HT1080 (cell line): ENCODE measurements at places on chromosomes 7 and 10. TPM values are rescaled to one million over a fixed set of nuclear protein-coding genes. Genes with fewer than 3 reads are reported as not detected.

The LIPK gene
- not detected in 2 replicates for total RNA-seq

The COMMD3 gene
- total RNA-seq: 60.6 and 68.4 TPM in 2 replicates

- DNase-seq: no peak
Measured at GRCh38 chr7:155769701-155770100, 42.6 kb downstream of the SHH start.

The GFRA1 gene
- total RNA-seq: not detected in 2 replicates

DNA sequence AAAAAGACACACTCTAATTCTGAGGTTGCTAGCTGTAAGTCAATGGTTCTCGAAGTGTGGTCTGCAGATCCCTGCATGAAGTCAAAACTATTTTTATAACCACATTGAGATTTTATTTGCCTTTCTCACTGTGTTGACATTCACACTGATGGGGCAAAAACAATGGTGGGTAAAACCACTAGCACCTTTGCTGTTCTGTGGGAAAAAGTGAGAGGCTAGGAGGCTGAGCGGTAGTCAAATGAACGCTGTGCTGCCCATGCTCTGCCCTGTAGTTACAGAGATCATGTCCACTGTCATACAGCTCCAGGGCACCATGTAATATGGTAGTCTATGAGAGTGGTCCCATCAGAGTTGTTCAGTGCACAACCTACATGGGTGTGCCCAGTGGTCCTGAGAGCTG lies 21.6 kb upstream of the PDCD4 start:
- no peak for DNase-seq

- DNase-seq: no peak
Measured at GRCh38 chr7:74074770-74075169, 8.8 kb upstream of the LIMK1 start.

DNA sequence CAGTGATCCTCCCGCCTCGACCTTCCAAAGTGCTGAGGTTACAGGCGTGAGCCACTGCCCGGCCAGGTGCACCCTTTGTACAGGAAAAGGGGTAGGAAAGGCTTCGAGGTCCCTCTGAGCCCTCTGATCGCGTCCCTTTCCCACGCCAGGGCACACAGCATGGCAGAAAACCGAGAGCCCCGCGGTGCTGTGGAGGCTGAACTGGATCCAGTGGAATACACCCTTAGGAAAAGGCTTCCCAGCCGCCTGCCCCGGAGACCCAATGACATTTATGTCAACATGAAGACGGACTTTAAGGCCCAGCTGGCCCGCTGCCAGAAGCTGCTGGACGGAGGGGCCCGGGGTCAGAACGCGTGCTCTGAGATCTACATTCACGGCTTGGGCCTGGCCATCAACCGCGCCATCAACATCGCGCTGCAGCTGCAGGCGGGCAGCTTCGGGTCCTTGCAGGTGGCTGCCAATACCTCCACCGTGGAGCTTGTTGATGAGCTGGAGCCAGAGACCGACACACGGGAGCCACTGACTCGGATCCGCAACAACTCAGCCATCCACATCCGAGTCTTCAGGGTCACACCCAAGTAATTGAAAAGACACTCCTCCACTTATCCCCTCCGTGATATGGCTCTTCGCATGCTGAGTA lies 871 bp downstream of the POP7 start:
- no peak for DNase-seq

GRCh38 chr7:142280263-142280662 lies 22.4 kb upstream of the PRSS58 start:
- no peak for DNase-seq

The CPED1 gene
- total RNA-seq: 13.1 and 18.1 TPM in 2 replicates

The NXPH1 gene
- total RNA-seq: not detected in 2 replicates

GRCh38 chr10:48444861-48445841 lies 138.7 kb downstream of the MAPK8 start:
- no peak for DNase-seq

The KEL gene
- not detected in 2 replicates for total RNA-seq

- DNase-seq: no peak
Measured at GRCh38 chr7:22833957-22834356, 11.3 kb upstream of the TOMM7 start.

DNA sequence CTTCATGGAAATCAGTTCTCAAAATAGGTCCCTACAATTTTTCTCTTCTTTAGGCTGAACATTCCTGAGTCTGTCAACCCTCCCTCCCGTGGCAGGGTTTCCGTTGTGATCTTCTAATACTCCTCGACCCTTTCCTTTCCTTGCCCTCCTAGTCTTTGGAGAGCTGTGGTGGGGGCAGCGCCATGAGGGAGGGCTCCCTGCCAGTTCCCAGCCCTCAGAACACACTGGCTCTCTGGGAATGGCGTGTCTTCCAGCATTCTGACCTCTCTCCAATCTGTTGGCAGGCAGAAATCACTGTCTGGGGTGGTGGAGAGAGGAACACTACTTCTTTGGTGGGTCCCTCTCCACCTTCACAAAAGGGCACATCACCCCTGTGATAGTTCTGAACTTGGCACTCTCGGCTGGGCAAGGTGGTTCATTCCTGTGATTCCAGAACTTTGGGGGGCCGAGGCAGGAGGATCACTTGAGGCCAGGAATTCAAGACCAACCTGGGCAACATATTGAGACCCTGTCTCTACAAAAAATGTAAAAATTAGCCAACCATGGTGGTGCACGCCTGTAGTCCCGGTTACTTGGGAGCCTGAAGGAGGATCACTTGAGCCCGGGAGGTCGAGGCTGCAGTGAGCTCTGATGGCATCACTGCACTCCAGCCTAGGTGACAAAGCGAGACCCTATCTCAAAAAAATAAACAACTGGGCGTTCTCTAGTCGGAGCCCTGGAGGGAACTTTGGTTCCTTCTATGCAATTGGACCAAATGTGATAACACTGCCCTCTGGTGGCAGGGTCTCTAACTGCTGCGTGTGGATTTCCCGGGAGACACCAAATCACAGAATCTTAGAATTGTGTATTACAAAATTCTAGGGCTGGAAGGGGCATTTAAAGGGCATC lies 13.1 kb upstream of the ARPC1A start:
- DNase-seq: peak; percentile 60

GRCh38 chr10:76937181-76937600 lies 700.4 kb downstream of the KCNMA1 start:
- no peak for DNase-seq

DNA sequence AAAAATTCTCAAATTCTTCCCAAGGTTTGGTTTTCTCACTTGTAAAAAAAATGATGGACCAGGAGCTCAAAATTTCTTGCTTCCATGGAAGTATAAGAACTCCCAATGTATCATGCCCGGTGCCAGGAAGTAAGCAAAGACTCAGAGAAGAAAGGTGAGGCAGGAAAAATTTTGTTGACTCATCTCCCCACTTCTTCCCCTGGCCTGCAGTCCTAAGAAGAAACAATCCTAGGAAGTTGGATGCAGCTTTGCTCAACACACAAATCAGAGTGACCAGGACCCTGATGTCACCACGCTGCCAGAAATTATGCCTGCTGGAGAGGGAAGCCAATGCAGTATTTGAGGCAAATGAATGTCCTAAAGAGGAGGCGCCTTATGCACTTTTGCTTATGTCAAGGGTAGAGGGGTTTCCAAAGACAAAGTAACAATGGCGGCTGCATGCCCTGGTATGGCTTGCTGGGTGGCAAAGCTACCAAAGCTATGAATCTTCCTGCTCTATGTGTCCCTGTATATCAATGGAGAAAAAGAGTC lies 163.6 kb downstream of the NEURL1 start:
- peak; percentile 66 for DNase-seq

The GNAT3 gene
- total RNA-seq: not detected in 2 replicates

- DNase-seq: no peak
Measured at GRCh38 chr10:48556713-48557112, 48.2 kb downstream of the ARHGAP22 start.

GRCh38 chr7:150780292-150780691 lies 19.9 kb downstream of the TMEM176B start:
- DNase-seq: no peak

DNA sequence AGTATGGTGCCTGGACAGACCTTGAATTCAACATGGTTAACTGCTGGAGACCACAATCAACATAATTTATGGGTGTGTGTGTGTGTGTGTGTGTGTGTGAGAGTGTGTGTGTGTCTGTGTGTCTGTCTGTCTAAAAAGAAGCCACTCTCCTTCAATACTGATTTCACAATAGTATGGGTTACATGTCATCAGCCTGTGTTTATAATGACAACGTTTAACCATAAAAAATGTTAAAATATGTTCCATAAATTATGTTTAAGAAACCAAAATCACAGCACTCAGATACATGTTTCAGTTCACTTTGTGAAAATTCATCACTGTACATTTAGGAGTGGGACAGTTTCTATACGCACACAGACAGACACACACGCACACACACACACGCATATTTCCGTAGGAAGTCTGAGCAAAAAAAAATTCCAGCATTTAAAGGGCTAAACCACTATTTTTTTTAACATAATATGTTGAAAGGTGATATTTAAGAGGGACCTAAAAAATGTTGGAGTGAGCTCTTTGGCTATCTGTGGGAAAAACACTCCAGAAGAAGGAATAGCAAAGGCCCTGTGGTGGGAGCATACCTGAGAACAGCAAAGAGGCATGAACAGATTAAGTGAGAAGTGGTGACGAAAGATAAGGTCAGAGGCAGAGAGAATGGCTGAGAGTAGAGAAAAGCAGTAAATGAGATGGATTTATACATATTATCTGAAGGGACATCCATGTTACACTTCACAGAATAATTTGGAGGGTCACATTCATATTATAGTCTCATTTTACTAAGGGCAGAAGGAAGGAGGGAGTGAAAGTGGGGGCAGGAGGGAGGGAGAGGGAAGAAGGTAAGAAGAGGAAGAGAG lies 10.9 kb downstream of the PDZD8 start:
- peak; percentile 18 for DNase-seq

The ENKUR gene
- total RNA-seq: 0.26 and 0.53 TPM in 2 replicates

- DNase-seq: no peak
Measured at GRCh38 chr7:116933465-116933864, 19.8 kb upstream of the ST7 start.

DNA sequence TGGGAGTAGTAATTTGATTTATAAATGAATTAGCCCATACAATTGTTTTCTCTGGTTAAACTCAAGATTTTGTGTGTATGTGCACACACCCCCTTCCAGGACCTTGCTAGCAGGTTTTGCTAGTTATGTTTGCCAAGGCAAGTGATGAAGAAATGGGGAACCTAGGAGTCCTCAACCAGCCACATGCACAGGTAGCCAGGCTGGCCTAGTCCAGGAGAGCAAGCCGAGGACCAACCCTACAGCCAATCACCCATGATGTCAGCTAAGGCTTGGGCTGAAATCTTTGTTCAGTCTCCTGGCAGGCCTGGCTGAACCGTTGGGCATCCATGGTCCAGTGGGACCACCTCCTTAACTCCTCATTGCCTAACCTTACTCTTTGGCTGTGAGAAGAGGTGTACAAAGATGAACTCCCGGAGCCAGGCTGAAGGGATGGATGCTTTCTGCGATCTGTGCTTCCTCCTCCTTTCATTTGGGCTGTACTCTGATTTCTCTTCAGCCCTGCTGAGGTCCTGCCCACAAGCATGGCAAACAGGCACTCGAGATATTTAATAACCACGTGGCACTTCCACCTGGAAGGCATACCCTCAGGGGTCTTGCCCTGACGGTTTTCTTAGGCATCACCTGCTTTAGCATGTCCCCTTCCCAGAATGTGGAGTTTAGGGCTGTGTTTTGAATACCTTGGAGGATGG lies 22.1 kb downstream of the HNRNPA2B1 start:
- no peak for DNase-seq

DNA sequence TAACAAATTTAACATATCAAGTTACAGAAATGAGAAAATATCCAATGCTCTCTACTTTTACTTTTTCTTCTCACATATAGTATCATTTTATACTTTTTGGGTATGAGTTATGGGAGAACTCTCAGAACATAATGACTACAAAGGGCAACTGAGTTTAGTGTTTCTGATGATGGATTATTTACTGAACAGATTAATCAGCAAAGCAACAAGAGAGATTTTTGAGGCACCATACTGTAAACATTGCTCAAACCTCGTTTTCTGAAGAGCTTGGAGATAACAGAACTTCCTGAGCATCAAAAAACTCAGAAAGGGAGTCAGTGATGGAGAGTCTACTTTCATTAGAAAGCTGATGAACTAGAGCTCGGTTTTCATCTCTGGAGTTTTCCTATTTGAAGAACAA lies 84.8 kb upstream of the GSDME start:
- DNase-seq: no peak

DNA sequence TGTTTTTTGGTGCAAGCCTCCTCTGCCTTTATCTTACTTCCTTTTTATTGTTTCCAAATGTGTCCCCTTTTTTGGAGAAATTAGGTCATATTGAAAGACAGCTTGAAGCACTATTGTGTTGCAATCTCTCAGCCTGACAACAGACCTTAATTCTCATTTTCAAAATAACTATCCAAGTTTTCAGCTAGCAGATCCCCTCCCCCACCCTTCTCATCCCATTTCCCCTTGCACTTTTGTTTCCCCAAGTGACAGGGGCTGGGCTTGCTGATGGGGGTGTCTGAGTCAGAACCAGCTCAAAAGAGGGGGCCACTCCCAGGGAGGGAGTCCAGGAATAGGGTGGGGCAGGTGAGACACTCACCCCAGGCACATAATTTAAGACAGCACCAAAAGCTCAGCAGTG lies 75.3 kb downstream of the MKI67 start:
- DNase-seq: no peak

DNA sequence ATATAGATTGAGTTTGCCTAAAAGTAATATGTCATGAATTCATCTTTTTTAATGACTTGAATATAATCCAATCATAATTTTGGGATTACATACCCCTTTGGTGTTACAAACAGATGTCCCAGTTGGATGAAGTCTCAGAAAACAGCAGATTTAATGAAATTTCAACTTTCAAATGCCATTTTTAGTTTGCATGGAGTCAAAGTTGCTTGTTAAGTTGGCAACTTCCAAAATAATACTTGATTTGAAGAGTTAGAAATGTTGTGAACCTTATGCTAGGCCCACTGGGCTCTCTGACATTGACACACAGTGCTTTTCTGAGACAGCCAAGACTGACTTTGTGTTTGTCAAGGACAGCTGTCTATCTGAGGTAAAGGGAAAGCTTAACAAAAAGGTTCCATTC lies 248.1 kb downstream of the KIF20B start:
- no peak for DNase-seq

The NKX2-3 gene
- total RNA-seq: not detected in 2 replicates

DNA sequence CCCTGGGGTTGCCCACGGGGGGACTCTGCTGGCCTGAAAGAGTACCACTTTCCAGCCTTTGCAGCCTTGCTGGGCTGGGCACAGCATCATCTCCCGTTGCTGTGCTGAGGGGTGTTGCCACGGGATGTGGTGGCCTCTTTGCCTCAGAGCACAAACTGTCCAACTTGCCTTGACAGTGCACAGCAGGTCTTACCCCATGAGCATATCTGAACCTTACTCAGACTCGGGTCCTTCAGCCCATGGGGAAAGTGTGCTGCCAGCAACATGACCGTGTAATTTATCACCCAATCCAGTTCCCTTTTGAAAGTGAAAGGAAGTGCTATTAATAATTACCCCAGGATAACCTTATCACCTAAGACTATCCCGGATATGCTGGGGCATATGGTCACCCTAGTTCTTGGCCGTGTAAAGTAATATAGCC lies 46.8 kb downstream of the TBXAS1 start:
- DNase-seq: no peak

The CSTF2T gene
- total RNA-seq: 29.9 and 31.1 TPM in 2 replicates

DNA sequence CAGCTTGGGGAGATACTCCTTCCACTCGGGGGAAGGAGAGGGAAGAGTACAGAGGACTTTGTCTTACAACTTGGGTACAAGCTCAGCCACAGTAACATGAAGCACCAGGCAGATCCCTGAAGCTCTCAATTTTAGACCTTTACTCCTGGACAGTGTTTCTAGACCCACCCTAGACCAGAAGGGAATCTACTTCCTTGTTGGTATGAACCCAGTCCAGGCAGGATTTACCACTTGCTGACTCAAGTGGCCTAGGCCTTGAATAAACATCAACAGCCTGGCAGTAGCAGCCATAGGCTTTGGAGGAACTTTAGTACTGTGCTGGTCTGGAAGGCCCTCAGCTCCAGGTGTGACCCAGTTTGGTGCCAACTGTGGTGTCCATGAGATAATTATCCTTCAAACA lies 173.1 kb downstream of the ADRA2A start:
- DNase-seq: no peak

The HTR7 gene
- total RNA-seq: 16.8 and 19.4 TPM in 2 replicates
